Iris pigment epithelial cell (primary cell): ENCODE measurements at places on chromosomes 16 and 17.

GRCh38 chr17:82246365-82247181 lies 17.7 kb downstream of the SLC16A3 start:
- peak; percentile 69 for DNase-seq

- peak; percentile 0 for DNase-seq
Measured at GRCh38 chr16:60404401-60404800, 1631.8 kb downstream of the CDH8 start.

- no peak for DNase-seq
Measured at GRCh38 chr17:57803021-57803420, 46.8 kb downstream of the MRPS23 start.

DNA sequence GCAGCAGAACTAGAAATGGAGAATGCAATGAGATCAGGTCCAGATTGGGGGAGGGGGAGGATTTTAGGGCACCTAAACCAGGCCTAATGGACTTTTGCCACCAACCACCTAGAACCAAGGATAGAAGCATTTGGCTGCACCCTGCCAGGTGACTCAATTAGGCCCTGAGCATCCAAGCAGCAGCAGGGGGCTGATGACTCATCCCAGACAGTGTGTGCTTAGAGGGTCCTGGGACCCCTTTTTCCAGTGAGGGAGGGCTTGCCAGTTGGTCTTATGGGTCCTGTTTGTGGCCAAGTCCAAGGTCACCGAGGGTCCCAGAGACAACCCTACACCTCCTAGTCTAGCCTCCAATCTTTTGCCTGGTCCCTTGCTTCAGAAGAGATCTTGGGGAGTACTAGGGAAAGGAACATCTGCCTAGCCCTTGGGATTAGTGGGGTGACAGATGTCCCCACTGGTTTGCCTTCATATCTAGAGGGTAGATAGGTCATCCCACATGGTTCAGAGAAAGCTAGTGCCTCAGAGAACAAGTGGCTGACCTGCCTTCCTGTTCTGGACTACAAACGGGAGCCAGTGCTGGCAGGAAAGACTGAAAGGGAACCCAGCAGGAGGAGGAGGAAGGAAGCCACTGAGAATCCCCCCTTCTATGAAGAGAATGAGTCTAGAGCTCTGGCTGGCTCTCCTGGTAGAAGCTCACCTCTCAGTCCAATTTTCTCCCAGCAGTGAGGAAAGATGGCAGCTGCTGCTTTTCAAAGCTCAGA lies 1.6 kb upstream of the TBKBP1 start:
- DNase-seq: no peak

DNA sequence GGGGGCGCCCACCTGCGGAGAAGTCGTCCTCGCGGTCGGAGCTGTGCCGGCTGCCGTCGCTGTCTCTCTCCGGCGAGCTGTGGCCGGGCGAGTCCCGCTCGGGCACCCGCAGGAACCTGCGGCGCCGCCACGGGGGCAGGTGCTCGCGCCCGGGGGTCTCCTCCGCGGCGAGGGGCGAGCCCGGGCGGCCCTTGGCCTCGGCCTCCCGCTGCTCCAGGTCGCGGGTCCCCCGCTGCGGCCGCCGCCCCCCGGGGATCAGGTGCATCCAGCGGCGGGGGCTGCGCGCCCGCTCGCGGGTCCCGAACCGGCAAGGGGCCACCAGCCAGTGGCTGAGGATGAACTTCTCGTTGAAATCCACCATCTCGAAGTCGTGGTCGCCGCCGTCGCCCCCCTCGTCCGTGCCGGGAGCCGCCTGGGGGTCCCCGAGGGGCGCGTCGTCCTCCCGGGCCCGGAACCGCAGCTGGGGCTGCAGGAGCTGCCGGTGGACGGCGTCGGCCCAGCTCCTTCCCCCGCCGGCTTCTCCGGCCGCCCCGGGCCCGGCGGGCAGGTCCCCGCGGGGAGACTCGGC lies 41.4 kb upstream of the BHLHA9 start:
- no peak for DNase-seq

DNA sequence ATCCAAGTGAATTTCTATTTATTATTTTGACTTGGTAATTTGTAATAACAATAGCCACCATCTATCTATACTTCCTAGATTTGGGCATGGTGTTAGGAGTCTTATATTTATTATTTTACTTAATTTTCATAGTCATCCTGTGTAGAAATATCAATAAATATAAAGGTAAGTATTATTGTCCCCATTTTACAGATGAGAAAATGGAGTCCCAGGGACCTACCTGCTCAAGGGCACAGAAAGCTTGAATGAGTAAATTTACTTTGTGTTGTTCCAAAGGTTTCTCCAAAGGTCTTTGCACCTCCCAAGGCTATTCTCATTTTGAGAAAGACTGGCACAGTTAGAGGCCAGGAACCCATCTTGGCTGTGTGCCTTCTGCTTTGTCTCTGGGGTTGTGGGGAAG lies 738.3 kb downstream of the WWOX start:
- no peak for DNase-seq

DNA sequence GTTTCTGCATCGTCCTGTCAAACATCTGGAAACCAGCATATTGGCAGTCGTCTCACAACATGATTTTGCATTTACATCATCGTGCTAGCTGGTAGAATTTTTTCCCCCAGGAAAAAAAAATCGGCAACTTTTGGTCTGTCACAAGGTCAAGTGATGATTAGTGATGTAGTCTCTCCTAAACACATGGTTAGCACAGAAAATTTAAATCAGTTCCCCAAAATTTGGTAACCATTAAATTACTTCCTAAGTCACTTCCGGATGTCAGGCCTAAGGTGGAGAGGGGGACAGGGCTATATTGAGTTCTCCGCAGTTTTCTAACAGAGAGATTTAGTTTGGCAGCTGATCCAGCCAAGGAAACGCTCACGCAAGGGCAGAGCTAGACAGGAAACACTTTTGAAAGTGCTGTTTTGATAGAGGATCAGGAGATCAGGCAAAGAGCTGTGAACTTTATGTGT lies 271.0 kb upstream of the TBX2 start:
- peak; percentile 54 for DNase-seq

- DNase-seq: no peak
Measured at GRCh38 chr16:67394155-67395104, 1.1 kb upstream of the TPPP3 start.

- DNase-seq: peak; percentile 100
Measured at GRCh38 chr17:78383725-78384471, 5.4 kb downstream of the PGS1 start.
